ENCODE measurements at places on chromosomes 7 and 10.

- no peak for DNase-seq
Measured at GRCh38 chr10:65367706-65368105, 1558.1 kb upstream of the LRRTM3 start.

- no peak for DNase-seq
Measured at GRCh38 chr7:157690058-157690832, 353.4 kb downstream of the DNAJB6 start.

DNA sequence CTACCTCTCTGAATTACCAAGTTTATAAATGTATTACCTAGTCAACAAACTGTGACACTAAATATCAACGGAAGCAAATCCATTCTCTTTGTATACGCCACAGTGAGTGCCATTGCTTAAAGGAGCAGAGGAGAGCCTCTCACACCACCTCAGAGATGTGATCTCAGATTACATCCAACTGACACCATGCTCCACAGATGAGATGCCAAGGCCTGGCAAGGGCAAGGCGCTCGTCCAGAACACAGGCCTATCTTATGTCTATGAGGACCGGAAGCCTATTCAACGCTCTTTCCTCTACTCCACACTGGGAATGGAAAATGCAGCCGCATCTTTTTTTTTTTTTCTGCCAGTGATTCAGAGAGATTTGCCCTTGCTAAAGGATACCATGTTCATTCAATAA is 11.4 kb downstream of the PDIA4 start:
- no peak for DNase-seq

DNA sequence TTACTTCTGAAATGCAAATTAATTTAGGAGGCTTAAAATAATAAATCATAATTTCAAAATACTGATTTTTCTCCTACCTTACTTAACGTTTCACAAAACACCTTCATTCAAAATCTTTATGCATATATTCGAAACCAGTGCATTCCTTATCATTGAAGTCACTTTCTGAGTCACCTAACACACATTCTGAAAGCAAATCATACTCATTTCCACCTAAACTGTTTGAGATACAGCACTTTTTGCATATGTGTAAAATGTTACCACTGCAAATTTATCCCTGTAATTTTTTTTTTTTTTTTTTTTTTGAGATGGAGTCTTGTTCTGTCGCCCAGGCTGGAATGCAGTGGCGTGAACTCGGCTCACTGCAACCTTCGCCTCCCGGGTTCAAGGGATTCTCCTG is 15.7 kb downstream of the PPP3CB start:
- DNase-seq: no peak

- DNase-seq: no peak
Measured at GRCh38 chr7:22990588-22990949, 23.4 kb downstream of the HYCC1 start.

GRCh38 chr7:159154243-159154642 is 9.6 kb upstream of the VIPR2 start:
- no peak for DNase-seq

DNA sequence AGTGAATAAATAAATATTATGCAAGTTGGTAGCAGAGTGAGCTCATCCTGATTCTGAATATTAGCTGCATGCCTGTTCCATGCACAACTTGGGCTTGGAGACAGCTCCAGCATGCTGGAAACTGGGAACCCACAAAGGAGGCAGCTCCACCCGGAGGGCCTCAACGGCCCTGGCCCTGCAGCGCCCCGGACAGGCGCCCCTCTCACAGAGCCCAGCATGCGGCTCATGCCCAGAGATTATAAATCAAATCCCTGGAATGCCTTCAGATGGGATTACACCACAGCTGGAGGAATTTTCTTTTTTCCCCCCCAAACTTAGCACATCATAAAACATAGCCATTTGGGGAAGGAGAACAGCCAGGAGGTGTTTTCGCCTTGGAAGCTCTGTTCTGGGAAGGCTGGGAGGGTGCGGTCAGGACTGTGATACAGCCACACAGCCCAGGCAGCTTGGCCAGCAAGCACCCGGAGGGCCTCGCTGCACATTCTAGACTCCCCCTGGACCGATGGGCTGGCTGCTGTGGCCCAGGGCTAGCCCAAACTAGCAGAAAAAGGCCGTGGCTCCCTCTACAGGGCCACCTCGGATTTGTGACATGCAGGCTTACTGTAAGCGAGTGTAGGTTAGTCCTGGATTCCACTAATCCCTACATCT is 102.4 kb downstream of the PTPN20 start:
- peak; percentile 10 for DNase-seq

GRCh38 chr10:44706745-44707144 is 204.4 kb upstream of the TMEM72 start:
- DNase-seq: no peak

DNA sequence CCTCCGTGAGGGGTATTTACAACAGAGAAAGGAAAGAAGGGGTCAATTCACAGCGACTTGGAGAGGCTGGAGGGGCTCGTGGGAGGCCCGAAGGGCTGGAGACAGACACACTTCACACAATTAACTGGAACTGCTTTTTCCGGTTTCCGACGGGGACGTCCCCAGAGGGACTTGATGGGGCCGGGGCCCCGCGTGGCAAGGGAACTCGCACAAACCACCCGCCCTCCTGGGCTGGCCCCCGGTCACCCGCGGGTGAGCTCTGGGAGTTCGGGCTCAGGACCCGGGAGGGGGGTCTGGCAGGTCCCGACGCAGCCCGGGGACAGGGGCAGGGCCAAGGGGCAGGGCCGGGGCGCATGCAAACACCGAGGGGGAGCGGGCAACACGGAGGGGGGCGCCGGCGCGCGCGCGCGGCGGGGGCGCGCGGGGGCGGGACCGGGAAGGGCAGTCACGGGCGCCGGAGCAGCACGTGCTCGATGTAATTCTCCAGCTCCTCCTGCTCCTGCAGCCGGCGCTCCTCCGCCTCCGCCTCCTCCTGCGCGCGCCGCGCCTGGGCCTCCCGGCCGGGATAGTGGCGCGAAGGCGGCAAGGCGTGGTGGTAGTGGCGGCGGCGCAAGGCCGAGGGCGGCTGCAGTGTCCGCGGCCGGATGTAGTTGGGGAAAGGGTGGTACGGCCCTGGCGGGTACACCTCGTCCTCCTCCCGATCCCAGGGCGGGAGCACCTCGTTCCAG is 2.7 kb downstream of the VGF start:
- no peak for DNase-seq

GRCh38 chr10:59894114-59894513 is 12.2 kb downstream of the CCDC6 start:
- DNase-seq: no peak

GRCh38 chr7:135938563-135938962 is 38.6 kb downstream of the MTPN start:
- no peak for DNase-seq

GRCh38 chr10:1709161-1709560 is 28.2 kb downstream of the ADARB2 start:
- no peak for DNase-seq

GRCh38 chr10:72375173-72375572 is 20.5 kb upstream of the DNAJB12 start:
- no peak for DNase-seq

DNA sequence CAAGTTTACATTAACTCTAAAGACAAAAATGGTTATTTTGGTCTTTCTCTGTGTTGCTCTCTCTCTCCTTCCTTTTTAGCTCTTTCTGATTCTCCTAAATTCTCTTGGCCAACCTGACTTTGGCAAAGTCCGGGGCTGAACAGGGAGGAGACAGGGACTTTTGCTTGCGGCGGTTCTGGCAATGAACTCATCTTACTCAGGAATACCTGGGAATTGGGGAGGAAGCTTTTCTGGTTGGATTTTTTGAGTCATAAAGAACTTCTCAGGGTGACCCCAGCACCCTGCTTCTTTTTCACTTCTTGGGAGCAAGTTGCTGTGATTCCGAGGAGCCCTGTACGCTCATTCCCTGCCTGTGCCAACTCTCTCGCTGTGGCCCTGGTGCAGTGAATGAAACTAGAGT is 16.0 kb downstream of the GATA3 start:
- no peak for DNase-seq

- DNase-seq: peak; percentile 86
Measured at GRCh38 chr10:17430647-17431355, 23.6 kb downstream of the ST8SIA6 start.

Measured in liver (tissue), 10 donors.